ENCODE measurements at places on chromosomes 1 and 21. TPM values are rescaled to one million over a fixed set of nuclear protein-coding genes. Genes with fewer than 3 reads are reported as not detected.

GRCh38 chr21:35933466-35933865 is 126.9 kb downstream of the SETD4 start:
- H3K27me3 ChIP-seq: no peaks in the 10 kb centered on the region
- no peaks in the 10 kb centered on the region for H3K36me3 ChIP-seq

TMEM82 gene
- total RNA-seq: not detected

DNA sequence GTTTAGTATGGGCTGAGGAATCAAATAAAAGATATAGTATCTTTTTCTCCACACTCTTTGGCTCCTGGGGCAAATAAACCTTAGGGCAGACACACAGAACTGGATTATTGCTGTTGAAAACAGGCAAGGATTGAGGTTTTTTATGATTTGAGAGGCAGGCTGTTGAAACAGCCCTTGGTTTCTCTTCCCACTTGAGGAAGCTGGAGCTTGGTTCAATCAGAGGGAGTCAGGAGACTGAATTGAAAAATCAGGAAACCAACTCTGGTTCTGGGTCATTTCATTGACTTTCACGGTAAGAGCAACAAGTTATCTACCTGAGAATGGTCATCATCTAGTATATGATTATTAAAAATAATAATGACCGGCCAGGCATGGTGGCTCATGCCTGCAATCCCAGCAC is 108.4 kb downstream of the CNIH3 start:
- no peaks in the 10 kb centered on the region for H3K36me3 ChIP-seq
- H3K4me3 ChIP-seq: no peak overlapping the region
- no peaks in the 10 kb centered on the region for H3K27me3 ChIP-seq
- H3K27ac ChIP-seq: no peak overlapping the region
- no peak for DNase-seq

GRCh38 chr1:101284021-101284420 is 47.2 kb downstream of the S1PR1 start:
- DNase-seq: no peak
- H3K4me1 ChIP-seq: no peaks in the 10 kb centered on the region
- H3K27me3 ChIP-seq: no peaks in the 10 kb centered on the region
- no peak overlapping the region for H3K27ac ChIP-seq

- H3K27me3 ChIP-seq: no peaks in the 10 kb centered on the region
- DNase-seq: no peak
- no peaks in the 10 kb centered on the region for H3K4me1 ChIP-seq
- H3K27ac ChIP-seq: no peak overlapping the region
- H3K36me3 ChIP-seq: no peaks in the 10 kb centered on the region
- no peak overlapping the region for H3K4me3 ChIP-seq
Measured at GRCh38 chr1:101388904-101389546, 152.2 kb downstream of the S1PR1 start.

C1QC gene
- total RNA-seq: 203 TPM

- no peak for DNase-seq
- no peak overlapping the region for H3K4me3 ChIP-seq
- no peak overlapping the region for H3K27ac ChIP-seq
- H3K27me3 ChIP-seq: no peaks in the 10 kb centered on the region
Measured at GRCh38 chr1:51305371-51305823, 25.0 kb downstream of the TTC39A start.

NUDT4B gene
- 1.2 TPM for total RNA-seq
